ENCODE measurements at places on chromosomes 7 and 10.
A peak's percentile ranks its signal among the peaks of the same experiment; 100 is the strongest.

DNA sequence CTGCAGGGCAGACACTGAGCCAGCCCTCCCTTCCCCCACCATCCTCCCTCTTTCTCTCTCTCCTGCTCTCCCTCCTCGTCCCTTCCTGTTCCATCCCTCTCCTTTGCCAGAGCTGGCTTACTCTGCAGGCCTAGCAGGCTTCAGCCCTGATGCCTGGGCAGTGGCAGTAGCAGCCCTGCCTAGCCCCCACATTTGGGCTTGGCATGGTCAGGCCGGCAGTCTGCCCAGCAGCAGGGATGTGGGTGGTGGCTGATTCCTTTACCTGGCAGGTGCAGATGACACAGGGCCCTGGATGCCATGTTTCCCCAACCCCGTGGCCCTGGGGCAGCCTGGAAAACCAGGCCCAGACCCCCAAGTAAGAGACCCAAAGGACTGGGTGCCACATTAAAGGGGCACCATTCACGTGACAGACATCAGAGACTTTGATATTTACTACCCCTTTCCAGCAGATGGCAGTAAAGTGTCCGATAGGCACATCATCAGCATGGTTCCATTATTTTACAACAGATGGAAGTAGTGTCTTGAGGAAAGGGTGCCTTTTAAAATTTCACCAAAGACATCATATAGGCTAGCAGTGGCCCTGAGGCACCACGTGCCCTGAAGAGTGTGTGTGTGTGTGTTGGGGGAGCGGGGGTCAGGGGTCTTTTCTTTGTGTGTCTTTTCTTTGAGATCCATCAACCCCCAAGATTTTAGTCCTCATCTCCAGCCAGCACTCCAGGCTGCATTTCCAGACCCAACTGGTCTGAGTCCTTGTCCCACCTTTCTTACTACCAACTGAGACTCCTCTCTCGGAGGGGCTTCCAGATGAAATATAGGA lies 5.9 kb downstream of the KCP start:
- no peak for DNase-seq

GRCh38 chr10:114095559-114096337 lies 52.1 kb downstream of the ADRB1 start:
- no peak for DNase-seq

DNA sequence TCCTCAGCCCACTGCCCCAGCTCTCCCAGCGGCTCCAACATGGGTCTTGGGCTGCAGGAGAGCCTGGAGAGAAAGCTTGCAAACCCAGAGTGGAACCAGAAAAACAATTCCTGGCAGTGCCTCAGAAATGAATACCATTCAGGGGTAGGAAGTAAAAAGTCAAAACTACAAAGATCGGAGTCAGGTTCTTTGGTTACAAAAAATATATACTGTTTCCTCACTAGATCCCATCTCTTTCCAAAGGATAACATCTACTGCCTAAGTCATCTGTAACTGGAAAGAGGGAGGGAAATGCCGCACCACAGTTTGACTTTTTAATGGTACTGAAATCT lies 14.9 kb downstream of the CREB3L2 start:
- no peak for DNase-seq

DNA sequence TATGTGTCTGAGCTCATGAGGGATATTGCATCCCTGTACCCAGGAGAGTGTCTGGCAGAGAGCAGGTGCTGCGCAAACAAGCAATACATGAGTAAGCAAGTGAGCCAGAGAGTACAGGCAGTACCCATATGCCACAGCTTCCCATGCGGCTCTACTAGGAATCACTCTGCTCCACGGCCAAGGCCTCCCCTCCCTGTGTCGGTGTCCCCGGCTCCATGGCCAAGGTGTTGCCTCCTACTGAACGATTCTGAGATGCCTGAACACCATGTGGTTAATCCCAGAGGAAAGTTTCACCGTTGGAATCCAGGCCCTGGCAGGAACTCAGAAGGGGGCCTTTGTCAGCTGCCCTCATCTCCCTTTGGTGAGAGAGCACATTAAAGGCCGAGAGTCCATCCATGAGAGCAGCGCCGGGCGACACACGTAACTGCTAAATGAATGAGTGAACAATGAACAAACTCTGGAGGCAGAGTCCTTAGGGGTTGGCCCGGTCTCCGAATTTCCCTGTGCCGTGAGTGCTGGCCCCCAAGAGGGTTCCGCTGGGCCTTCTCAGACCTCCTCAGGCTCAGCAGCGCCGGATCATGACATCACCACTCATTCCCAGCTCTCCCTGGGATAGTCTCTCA lies 136.0 kb upstream of the FAM20C start:
- no peak for DNase-seq

- DNase-seq = no peak
These were observed 16.4 kb downstream of the STAMBPL1 start for GRCh38 chr10:88896372-88896993.

DNA sequence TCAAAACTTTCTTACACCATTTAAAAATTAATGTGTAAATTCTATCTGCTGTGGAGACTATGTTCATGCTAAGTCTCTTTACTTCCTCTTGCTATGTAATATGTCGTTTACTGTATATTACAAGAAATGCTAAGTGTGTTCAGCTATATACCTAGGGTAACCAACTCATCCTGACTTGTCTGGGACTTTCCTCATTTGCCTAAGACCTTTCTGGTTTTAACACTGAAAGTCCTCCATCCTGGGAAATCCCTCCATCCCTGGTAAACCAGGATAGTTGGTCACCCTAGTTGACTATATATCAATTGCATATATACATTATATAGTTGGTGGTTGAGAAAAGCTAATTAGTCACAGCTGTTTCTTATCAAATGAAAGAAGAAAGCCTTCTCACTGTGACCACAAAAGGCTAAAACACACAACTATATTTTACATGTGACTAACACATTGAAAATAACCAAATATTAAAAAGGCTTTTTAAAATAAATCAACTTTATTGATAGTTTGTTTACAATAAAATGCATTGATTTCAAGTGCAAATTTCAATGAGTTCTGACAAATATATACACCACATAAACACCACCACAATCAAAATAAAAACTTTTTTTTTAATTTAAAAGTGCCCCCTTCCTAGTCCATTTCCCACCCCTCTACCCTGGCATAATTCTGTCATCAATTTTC lies 167.7 kb upstream of the INHBA start:
- DNase-seq = no peak

- no peak for DNase-seq
These were observed 72.5 kb downstream of the MICALL2 start for GRCh38 chr7:1386623-1387220.

DNA sequence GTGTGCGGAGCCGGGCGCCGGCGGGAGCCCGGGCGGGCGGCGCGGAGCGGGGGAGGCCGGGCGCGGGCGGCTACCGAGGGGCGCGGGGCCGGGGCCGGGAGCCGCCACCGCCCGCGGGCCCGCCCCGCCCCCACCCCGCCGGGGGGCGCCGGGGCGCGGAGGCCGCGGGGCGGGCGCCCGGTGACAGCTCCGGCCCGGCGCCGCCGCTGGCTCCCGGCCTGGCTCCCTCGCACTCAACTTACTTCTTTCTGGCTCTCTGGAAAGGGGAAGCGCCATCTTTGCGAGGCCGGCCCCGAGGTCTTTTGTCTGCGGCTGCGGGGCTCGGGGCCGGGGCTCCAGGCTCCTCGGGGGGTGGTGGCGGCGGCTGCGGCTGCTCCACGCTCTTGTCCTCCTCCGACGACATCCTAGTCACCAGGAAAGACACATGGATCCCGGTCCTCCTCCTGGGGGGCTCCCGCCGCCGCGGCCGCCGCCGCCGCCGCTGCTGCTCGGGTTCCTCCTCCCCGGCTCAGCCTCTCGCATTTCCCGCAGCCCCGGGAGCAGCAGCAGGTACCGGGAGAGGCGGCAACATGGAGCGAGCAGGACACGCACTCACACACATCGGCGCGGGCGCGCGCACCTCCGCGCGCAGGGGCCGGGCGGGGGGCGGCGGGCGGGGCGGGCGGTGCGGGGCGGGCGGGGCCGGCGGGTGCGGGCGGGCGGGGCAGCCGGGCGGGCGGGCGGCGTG lies at the start of gene KMT2C:
Gene KMT2C, minus strand, starts transcription at position 620 of the 727 bp plus-strand sequence. Its CDS starts 217 bp downstream, at position 403.
- DNase-seq = peak; percentile 31

DNA sequence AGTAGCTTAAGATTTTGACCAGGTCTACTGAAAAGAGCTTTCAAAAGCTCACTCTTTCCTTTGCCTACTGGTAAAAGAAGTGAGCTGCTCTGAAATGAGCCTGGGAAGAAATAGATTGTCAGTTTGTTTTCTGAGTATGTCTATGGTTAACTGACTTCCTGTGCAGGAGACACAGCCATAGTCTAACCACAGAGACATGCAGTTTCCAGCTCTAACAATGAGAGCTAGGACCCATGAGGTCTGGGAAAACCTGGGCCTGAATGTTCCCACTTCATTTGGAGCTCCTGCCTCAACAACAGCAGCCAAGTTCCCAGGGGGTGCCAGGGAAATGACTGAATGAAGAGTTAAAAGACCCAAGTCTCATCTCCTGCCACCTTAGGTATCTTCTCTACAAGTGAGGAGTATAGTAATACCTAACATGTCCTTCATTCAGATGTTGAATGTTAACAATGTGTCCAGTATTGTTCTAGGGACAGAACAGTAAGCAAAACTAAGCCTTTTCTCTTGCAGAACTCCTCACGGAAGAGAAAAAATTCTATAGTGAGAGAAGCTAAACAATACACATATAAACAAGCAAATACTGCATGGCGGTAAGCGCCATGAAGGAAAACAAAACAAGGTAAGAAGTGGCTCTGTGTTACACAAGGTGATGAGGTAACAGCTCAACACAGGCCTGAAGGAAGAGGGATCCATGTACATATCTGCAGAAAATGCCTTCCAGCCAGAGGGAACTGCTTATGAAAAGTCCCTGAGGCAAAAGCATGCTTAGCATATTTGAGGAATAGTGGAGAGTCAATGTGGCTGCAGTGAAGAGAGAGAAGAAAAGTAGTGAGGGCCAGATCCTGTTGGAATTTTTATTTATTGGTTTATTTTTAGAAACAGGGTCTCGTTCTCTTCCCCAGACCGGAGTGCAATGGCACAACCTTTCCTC lies 26.4 kb upstream of the ANKRD1 start:
- DNase-seq = no peak

GRCh38 chr10:23448802-23449570 lies 10.1 kb downstream of the OTUD1 start:
- no peak for DNase-seq

DNA sequence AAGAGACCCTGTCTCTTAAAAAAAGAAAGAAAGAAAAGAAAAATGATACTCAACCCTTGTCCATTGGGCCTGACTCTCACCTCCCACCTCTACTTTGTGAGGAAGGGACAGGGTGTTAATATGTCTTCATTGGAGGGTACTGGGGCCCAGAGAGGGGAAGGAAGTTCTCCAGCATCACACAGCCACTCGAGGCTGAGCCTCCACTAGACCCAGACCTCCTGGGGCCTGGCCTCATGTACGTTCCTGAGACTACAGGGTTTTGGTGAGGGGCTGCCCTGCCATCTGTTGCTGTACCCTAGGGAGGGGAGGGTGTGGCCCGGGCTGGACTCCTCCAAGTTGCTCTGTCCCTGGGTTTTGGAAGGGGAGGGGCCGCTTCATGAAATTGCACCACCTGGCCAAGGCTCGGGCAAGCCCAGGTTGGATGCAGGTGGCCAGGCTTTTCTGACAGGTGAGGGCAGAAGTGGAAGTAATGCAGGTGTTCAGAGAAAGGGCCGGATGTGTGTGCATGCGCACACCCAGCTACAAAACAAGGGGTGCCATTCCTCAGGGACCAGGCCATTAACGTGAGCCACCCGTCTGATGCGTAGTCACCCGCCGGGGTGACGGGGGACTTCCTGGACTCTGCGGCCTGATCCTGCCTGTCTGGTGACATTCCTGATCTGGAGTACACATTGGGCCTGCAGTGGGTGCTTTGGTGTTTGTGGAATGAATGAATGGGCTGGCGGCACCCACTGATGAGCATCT lies 21.7 kb downstream of the GTF2IRD1 start:
- DNase-seq = no peak

- no peak for DNase-seq
These were observed 71.9 kb downstream of the GALNT11 start for GRCh38 chr7:152097330-152097729.
